Fibroblast of skin of abdomen (primary cell): ENCODE measurements at places on chromosomes 3 and 15.

DNA sequence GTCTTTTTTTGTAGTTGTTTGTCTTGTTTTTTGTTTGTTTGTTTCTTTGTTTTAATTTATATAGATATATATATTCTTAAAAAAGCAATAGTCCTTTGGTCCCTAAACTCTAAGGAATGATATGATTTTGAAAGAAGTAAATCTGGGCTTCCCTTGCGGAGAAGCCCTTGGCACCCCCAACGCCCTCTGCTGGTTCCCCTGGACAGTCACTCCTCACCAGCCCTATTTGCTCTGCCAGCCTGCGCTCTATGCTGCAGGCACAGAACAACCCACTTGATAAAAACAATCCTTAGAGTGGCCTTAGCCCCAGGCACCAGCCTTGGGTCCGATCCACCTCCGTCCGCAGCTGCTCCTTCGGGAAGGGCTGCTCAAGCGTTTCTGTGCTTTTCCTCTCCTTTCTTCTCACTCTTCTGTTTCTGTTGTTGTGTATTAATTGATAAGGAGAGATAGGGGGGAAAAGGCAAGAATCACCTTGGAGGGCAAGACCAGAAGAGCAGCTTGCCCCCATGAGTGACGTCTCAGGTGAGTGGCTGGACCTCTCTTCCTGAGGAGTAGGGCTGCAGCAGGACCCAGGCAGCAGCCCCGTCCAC, 13.7 kb upstream of the PARP6 start:
- peak; percentile 15 for DNase-seq

- DNase-seq = no peak
These were observed 29.6 kb downstream of the LRRC3B start for GRCh38 chr3:26652164-26652563.

DNA sequence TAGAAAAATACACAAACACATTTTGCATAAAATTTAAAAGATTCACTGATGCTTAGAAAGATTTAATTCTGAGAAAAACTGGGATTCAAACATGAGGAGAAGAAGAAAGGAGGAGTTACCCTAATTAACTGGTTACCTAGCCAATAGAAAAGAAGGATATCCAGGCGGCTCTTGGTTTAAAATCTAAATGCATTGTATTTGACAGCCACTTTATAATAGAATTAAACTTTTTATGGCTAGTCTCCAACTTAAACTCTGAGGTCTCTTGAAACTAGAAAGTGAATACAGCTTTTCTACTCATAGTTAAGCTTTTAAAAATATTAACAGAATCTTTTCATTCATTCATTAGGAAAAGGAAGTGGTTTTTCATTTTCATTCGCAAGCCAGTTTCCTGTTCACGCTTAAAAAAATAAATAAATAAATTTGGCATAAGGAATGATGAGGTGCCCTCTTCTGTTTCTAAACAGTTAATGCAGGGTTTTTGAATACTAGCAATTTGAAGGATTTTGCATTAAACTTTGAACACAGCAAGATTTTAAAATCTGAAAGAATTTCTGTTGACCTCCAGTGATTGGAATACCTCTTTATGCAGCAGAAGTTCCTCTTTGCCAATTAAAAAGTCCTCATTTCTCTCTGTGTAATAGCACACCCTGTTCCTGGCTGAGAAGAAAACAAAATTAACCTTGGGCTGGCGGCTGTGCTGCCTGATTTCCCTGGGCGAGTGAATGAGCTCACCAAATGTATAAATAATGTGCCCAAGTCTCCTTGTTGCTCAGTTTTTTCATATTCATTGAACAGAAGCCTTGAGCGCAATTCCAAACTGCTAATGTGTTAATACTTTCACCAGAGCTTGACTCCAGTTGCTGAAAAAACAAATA, 105.1 kb downstream of the ZMAT3 start:
- DNase-seq = peak; percentile 29

GRCh38 chr3:154842536-154842935, 237.6 kb upstream of the MME start:
- peak; percentile 5 for DNase-seq

GRCh38 chr15:82040390-82040789, 5.4 kb downstream of the MEX3B start:
- DNase-seq = peak; percentile 5

DNA sequence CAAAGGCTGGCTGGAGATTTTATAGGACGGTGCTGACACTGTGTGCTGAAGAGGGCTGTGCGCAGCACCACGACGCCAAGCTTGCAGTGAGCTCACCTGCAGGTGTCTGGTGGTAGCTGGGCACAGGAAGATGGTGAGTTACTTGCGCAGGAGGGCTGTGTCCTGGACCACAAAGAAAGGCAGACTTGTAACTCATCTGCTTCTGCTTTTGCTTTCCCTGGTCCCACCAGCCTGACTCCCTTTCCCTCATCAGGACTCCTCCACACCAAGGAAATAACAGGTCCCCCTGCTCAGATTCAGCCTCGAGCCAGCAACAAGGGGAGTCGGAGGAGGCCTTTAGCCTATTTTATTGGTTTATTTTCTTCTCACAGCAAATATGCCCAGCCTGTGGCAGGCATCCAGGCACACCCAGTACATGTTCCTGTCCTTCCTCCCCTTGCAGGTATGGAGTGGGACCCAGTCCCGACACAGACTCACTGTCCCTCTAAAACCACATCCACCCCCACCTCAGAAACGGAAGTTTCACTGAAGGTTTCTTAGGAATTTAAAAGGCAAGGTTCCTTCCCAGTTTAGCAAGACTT, 35.6 kb upstream of the FLNB start:
- no peak for DNase-seq

- DNase-seq = no peak
These were observed 27.2 kb upstream of the PHLDB2 start for GRCh38 chr3:111831840-111832239.

DNA sequence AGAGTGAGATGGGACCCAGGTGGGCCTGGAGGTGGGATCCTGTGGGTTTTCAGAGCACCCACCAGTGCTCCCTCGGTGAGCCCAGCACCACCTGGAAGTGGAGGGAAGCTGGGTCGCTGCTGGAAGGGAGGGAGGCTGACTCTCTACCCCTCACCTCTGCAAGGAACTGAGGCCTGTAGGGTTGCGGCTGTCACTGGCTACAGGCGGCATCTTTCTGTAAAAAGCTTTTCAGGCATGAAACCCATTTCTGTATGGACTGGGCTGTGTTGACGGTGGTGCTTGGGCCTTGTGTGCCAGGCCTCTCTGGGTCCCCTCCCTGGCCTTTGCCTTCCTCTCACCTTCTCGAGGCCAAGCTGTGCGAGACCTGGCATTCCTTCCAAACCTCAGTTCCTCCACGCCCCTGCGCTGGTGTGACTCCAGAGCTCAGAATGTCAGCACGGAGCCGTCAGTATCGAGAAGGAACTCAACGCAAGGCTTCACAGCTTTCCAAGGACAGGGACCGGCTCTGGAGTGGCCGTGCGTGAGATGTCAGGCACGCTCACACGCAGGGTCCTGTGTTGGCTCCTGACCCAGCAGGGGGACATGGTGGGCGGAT, 16.6 kb downstream of the ABTB1 start:
- no peak for DNase-seq

- no peak for DNase-seq
These were observed 404.6 kb downstream of the WDR72 start for GRCh38 chr15:53354874-53355273.

GRCh38 chr3:54563501-54564200, 364.2 kb downstream of the LRTM1 start:
- no peak for DNase-seq

- DNase-seq = no peak
These were observed 6.5 kb downstream of the ALG3 start for GRCh38 chr3:184242297-184242685.

- no peak for DNase-seq
These were observed 91.2 kb downstream of the SEMA5B start for GRCh38 chr3:122936335-122936734.

- no peak for DNase-seq
These were observed 511.7 kb upstream of the UBE2E2 start for GRCh38 chr3:22691407-22691806.

- DNase-seq = peak; percentile 65
These were observed 13.4 kb downstream of the CIDEC start for GRCh38 chr3:9866639-9867038.

DNA sequence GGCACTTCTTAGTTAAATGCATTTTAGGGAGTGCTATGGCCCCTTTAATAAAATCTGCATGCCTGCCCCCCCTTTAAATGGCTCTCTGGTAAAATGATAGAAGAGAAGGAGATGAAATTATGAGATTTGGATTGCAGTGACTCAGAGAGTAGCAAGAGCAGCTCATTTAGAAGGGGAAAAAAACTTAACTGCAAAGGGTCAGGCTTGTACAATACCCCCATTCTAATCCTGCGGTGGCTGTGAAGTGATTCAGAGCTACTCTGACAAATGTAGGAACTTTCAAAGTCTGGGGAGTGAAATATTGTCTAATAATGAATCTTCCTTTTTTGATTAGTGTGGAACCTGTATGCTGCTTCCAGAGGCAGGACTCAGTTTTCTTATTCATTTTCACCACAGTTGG, 44.1 kb upstream of the TBC1D23 start:
- DNase-seq = peak; percentile 62

- DNase-seq = peak; percentile 98
These were observed at the start of gene SETD5 for GRCh38 chr3:9397332-9397905. SETD5 (plus strand) TSS chr3:9397615; CDS start chr3:9428939, 31,324 bp downstream.

- no peak for DNase-seq
These were observed 49.1 kb downstream of the C2CD4A start for GRCh38 chr15:62115847-62116246.

GRCh38 chr3:111648991-111649579, 53.9 kb upstream of the ZBED2 start:
- no peak for DNase-seq
